ENCODE measurements at places on chromosomes 5 and 9.

- DNase-seq: no peak
Measured at GRCh38 chr5:164336276-164336675, 830.9 kb downstream of the MAT2B start.

- no peak for DNase-seq
Measured at GRCh38 chr9:17065062-17065461, 69.8 kb upstream of the CNTLN start.

DNA sequence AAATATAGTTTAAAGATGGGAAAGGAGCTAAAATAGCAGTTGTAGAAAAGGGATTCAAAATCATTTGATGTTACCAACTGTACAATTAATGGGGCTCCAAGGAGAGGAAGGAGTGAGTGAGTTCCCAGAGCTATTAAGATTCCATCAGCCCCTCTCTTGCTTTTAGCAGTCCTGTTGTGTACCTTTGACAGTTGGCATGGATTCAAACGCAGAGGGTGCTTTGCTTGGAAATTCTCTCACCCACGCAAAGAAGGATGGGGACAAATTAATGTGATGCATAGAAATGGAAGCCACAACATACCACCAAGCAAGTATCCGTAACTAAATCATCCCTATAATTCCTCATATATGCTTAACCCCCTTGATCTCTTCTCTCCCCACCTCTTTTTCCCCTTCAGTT, 461.3 kb downstream of the EBF1 start:
- DNase-seq: no peak

GRCh38 chr5:121693864-121694263, 157.8 kb upstream of the FTMT start:
- DNase-seq: no peak

DNA sequence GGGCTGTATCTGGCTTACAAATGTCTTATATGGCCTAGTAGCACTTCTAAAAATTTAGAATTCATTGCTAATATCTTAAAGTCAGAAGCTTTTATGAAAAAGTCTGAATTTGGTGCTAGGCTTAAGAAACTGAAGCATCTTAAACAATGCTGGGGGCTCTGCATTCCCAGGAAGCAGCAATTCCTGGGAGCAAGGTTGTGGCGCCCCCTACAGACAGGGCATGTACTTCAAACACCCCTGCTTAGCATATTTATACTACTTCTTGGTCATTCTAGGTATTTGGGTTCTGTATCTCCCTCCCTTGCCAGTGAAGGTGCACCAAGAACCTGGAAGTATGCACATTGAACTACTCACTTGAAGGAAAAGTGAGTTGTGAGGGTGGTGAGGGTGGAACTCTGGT, 64.6 kb upstream of the GRIA1 start:
- DNase-seq: no peak

GRCh38 chr5:54302267-54302687, 8.1 kb downstream of the ARL15 start:
- DNase-seq: no peak

- no peak for DNase-seq
Measured at GRCh38 chr5:109467058-109467457, 57.3 kb upstream of the PJA2 start.

DNA sequence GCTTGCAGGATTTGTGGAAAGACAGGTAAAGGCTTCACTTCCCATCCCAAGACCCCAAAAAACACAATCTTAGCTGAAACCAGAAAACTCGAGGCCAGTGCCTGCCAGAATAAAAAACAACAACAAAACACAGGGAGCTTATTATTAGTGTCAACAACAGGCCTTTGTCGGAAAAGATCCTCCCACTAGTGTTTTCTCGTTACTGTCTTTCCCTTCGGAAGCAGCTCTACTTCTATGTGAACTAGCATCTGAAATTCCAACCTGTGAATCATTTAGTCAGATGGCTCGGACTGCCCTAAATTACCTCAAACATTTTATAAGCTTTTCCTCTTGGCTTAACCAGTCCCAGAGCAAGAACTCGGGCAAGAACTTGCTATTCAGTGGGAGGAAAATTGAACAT, 122.2 kb upstream of the GNA14 start:
- DNase-seq: no peak

DNA sequence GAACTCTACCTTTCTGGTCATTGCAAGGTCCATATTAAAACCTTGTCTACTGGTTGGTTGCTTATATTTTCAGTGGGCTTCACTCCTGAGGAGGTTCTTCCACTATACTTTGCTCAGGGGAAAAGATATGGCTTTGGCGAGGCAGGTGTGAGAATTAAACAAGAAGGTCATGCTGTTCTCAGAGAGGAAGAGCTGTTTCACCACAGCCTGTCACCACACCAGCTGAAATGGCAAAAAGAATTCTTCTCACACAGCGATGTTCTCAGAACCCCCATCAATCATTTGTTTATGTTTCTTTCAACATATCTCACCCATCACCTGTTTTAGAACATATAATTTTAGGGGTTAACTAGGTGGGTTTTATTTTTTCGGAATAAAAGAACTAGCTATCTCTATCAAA, 38.6 kb downstream of the CAPSL start:
- DNase-seq: no peak

- no peak for DNase-seq
Measured at GRCh38 chr5:15037247-15037908, 165.8 kb upstream of the ANKH start.

- no peak for DNase-seq
Measured at GRCh38 chr5:73376618-73377170, 71.9 kb downstream of the FOXD1 start.

GRCh38 chr9:882416-882924, 41.0 kb downstream of the DMRT1 start:
- DNase-seq: no peak

All from stimulated activated CD4-positive, alpha-beta T cell treated with anti-CD3 and anti-CD28 coated beads, Interleukin-15, amount 100 ng/mL, for 1 hour (primary cell).